Upper lobe of right lung (tissue), 1 donor: ENCODE measurements at places on chromosomes 11 and 22.

DNA sequence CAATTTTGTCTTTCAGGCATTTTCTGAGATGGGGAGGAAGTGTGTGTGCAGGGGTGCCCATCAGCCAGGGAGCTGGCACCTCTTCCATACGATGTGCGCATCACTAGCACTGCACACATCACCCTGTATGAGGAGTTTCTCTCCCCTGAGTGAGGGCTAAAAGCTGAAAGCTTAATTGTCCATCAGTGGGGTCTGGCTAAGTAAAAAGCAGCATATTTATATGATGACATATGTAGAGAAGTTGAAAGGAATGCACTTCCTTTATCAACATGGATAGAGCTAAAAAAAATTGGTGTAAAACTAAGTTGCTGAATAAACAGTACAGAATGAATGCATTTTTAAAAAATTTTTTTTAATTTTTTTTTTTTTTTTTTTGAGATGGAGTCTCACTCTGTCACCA lies 4.0 kb downstream of the VSTM5 start:
- no peak for DNase-seq

DNA sequence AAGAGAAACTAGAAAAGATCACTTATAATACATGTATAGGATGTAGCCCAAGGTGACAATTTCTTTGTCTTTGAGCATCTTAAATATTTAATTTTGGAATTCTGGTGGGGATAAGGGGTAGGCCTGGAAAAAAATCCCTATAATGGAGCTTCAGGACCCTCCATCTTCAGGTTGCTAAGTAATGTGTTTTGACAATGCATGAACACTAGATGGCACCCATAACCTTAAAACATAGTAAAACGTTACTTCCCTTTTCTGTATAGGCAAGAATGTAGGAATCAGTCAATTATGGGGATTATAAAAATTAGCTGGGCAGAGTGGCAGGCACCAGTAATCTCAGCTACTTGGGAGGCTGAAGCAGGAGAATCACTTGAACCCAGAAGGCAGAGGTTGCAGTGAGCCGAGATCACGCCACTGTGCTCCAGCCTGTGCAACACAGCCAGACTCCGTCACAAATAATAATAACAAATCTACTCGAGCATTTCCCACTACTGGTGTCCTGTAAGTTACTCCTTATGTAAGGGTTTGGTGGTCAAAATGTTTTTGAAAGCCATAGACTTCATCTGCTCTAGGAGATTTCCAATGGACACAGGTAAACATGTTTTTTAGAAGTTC lies 541.9 kb upstream of the CCDC90B start:
- no peak for DNase-seq

- peak; percentile 7 for DNase-seq
These were observed 17.6 kb upstream of the SEPTIN5 start for GRCh38 chr22:19696504-19697276.

- DNase-seq: no peak
These were observed 27.3 kb upstream of the L3MBTL2 start for GRCh38 chr22:41177622-41178424.

DNA sequence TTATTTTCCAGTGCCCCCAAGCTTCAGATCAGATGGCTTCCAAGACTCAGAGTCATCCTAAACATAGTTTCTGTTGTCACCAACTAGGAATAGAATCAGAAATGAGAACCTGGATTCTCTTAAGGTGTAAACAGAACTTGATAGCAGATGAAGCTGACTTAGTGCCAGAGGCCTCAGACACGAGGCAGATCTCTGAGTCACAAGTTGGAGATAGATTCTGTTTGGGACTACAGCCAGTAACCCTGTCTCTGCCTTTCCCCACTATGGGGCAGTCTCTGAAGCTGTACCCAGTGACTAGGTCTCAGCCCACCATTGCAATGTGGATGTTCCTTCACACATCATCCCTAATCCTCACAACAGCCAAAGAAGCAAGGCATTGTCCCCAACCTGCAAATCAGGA lies 25.4 kb downstream of the NEU3 start:
- no peak for DNase-seq

DNA sequence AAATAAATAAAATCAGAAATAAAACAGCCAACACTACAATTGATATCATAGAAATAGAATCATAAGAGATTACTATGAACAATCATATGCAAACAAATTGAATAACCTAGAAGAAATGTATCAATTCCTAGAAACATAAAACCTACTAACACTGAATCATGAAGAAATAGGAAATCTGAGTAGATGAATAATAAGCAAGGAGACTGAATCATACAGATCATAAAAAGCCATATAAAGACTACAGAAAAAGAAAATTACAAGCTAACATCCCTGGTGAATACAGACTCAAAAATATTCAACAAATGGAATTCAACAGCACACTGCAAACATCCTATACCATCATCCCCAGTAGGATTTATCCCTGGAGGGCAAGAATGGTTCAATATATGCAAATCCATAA lies 135.6 kb downstream of the SBF2 start:
- no peak for DNase-seq

- DNase-seq: no peak
These were observed 14.5 kb downstream of the PHLDB1 start for GRCh38 chr11:118621784-118622375.

GRCh38 chr11:113574586-113574985 lies 99.4 kb upstream of the DRD2 start:
- DNase-seq: no peak

DNA sequence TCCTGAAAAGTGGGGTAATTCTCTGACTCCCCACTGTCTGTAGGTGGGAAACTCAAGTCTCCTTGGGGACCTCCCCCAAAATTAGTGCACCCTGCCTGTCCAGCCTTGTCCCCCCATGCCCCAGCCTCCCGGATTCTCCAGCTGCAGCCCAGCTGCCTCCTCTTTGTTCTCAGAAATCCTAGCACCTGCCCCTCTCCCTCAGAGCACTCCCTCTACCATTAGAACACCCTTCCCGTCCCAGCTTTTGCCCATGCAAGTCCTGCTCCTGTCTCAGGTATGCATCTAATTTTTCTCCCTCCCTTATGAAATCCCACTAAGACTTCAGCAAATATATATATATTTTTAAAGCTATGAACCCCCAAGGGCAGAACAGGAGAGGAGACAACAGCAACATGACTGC lies 37.3 kb downstream of the LRFN4 start:
- no peak for DNase-seq

- DNase-seq: no peak
These were observed 79.1 kb downstream of the EMSY start for GRCh38 chr11:76523786-76524436.

- DNase-seq: no peak
These were observed 203.8 kb downstream of the CASP12 start for GRCh38 chr11:104694259-104695064.

DNA sequence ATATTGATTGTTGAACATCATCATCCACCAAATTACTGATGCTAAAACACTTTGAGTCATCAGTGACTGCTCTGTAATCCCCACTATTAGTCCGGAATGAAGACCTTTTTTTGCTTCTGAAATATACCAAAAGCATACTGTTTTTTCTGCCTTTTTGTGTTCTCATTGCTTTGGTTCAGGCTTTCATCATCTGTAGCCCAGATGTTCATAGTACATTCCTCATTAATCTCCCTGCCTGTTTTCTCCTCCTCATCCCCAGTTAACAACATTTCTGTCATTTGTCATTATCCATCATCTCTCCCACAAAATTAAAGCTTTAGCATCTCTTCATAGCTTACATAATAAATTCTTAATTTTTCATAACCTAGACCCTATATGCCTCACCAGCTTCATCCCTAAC lies 9.2 kb downstream of the CEP57 start:
- no peak for DNase-seq

DNA sequence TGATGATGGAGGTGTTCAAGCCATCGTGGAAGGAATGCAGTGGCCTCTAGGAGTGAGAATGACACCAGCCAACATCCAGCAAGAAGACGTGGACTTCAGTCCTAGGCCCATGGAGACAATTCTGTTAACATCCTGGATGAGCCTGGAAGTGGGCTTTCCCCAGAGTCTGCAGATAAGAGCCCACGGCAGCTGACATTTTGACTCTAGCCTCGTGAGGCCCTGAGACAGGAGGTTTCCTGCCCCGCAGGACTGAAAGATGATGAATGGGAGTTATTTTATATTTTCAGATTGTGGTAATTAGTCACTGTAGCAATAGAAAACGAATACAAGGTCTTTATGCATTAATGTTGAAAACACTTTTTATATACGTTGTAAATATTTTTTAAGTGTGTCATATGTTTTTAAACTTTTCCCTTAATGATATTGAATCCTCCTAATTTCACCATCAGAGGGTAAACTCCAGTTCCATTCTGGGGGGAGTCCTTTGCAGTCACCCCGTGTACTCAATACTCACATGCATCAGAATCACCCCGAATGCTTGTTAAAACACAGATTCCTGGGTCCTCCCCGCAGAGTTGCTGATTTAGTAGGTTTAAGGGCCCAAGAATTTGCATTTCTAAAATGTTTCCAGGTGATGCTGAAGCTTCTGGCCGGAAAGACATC lies 570 bp upstream of the TPCN2 start:
- DNase-seq: no peak

GRCh38 chr11:70488171-70488703 lies 89.9 kb downstream of the CTTN start:
- DNase-seq: no peak

DNA sequence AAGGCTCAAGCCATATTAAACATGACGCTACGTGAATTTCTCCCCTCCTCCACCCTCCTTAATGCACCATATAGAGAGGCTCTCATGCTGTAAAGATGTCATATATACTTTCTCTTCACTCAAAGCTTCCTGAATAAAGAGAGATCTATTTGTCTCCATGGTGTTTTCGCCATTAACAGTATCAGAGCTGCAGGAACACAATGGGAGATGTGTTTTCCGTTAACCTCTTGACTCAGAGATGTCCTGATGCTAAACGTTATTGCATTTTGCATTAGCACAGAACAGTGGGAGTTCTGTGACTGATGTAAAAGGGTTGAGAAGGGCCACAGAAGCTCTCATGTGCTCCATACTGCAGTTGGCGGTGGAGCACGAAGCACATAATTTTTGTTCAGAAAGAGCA lies 25.7 kb upstream of the BLID start:
- no peak for DNase-seq

- no peak for DNase-seq
These were observed 509.8 kb downstream of the BUD13 start for GRCh38 chr11:116263019-116263418.

GRCh38 chr11:1967641-1968225 lies 20.6 kb downstream of the MRPL23 start:
- no peak for DNase-seq

- DNase-seq: peak; percentile 85
These were observed 1.1 kb upstream of the ABTB2 start for GRCh38 chr11:34358728-34359547.

- DNase-seq: peak; percentile 84
These were observed 54.2 kb upstream of the TTLL12 start for GRCh38 chr22:43241138-43241597.

- DNase-seq: no peak
These were observed 42.1 kb downstream of the PAMR1 start for GRCh38 chr11:35483131-35483820.

DNA sequence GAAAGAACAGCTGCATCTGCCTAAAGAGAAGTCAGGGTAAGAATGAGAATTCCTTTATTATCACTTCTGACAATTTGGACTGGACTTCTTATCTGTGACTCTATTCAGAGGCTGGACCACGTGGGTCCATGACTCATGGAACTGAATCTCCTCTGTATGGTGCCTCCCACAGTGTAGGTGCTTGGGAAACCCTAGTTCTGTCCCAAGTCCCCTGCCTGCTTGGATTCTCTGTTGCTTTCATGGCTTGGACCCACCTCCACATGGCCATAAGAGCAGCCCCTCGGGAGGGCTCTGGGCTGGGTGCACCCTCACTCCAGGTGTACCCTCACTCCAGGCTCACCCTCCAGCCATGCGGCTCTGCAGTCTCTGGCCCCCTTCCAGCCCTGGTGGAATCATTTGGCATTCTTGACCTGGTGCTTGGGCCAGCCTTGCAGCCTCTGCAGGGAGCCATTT lies 153.4 kb downstream of the CACNA1I start:
- DNase-seq: peak; percentile 36

DNA sequence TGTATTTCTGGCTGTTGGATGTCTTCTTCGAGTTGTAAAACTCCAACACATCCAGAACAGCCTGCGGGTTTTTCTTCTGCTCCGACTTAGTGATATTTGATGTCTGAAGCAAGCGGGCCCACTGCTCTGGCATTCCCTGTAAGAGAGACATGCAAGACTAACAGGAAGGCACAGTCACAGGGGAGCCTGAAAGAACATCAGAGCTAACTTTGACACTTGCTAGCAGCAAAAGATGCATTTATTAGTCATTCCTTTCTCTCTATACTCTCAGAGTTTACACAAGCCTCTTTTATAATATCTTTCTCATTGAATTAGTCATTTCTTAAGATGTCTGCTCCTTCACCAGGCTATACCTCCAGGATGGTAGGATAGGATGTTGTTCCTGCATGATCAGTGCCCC lies 77.8 kb upstream of the GDPD4 start:
- no peak for DNase-seq

DNA sequence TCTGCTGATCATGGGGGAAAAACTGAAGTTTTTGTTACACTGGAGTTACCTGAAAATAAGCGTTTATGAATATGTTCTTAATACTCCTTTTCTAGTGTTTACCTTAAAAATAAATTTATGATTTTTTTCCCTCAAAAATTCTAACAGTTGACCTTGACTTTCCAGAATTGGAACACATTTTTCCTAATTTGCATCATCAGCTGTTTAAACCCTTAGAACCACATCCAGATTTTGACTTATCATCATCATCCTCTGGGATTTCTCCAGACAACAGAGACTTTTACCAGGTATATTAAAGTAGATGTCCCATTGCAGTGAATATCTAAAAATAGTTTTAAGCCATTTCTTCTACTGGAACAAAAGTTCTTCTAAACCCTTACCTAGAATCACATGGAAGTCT lies 17.2 kb downstream of the TAF1D start:
- DNase-seq: no peak

DNA sequence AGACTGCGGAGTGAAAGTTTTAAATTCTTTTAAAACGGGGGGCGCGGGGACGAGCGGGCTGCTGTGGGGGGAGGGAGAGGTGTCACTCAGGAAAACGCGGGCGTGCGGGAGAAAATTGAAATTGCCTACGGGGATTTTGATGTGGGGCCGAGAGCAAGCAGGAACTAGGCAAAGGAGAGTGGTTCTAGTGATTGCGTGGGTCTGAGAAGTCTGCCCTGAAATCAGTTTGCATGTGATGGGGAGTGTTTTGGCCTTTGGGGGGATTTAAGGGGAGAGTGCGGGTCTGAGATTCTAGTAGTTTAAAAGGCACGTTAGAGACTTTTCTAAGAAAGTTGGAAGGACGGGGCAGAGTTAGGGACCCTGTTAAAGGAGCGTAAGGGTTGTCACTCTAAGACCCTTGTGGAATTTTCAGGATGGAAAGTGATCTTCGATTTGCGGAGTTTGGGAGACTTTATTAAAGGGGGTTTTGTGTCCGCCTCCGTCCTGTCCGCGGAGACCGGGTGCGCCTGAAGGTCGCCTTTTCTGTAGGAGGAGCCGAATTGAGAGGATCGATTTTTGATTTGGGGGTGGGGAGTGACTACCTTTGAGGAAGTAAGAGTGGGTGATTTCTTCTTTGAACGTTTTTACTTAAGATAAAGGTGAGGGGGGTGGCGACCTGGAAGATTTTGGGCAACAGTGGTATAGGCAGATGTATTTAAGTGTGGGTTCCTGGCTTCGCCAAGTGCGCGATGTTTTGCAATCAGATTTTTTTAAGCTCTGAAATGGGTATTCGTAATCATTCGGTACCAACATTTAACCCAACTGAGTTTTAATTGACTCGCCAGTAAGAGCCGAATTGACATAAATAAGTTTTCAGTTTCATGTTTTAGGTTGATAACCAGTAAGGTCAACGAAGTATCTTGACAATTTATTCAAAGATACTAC lies 1.1 kb downstream of the EED start:
- DNase-seq: no peak
